ENCODE measurements at places on chromosomes 3 and 15.

DNA sequence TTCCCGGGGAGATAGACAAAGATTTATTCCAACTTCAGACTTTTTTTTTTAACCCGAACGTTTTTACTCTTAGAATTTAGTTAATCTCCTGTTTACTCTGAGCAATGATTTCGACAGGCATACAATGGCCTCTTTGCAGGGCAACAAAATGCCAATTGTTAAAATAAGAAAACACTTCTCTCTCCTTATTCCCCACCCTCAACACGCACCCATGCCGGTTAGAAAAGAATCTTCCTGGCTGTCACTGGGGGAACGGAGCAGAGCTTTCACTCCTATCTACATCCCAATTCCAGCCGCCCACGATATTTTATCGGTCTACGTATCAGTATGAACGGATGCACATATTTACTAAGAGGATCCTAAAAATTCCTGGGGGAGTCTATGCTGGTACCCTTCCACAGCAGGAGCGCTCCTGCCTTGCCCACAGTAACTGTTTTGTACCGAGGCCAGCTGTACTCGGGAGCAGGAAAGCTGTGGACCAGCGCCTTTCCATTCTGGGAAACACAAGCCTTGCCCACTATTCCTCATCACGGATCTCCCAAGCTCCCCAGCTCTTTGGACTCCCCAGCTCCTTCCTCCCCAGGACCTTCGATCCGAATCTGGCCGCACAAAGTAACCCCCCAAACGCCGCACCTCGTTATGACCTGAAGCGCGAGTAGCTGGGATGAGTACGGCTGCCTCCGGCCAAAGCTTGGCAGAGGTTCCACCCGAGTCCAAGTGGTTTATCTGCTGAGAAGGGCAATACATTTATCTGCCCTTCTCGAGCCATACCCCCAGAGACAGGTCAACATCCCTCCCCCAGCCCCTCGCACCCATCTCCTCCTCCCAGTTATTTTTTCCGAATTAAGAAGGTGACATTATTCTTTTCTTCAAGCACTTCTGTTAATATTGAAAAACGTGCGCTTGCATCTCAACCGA is 2.2 kb upstream of the FOXB1 start:
- no peak for DNase-seq

DNA sequence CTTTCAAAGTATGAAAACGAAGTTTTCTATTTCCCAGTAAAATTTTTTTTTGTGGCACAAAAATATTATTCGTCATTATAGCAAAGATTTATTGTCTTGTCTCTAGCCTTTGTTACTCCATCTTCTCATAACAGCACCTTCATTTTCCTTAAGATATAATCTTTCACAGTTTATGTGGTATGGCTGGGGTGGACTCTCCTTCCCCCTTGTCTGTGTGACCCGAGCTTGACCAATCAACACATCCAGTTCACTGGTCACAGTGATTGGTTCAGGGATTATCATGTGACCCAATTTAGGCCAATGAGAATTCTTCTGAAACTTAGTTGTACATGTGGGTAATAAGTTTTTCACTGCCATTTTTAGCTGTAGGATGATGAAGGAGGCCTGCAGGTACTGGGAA is 71.2 kb upstream of the DCBLD2 start:
- DNase-seq = no peak

DNA sequence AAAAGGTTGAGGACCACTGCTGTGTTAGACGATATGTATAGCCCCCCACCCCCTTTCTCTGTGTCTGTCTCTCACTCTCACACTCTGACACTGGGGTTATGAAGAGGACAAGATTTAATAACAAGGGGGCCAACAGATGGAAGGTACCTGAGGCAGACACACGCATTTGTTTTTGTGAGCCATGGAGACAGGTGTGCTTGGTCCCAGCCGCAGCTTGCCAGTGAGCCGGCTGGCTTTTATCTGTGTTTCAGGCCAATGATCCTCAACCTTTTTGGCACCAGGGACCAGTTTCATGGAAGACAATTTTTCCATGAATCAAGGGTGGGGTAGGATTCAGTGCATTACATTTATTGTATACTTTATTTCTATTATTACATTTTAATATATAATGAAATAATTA is 394.9 kb upstream of the RGMA start:
- DNase-seq = no peak

GRCh38 chr3:145259166-145259880 is 901.7 kb downstream of the PLOD2 start:
- DNase-seq = no peak

- no peak for DNase-seq
Measured at GRCh38 chr3:54835701-54836100, 92.2 kb downstream of the LRTM1 start.

- DNase-seq = no peak
Measured at GRCh38 chr3:150913133-150913922, 8.1 kb upstream of the MINDY4B start.

GRCh38 chr3:2098398-2099027 is at the start of gene CNTN4:
TSS of gene CNTN4 (plus strand) at chr3:2098866.
- DNase-seq = peak; percentile 63

Measured in Right ventricle myocardium inferior (tissue), 1 donor.